ENCODE measurements at places on chromosomes 6 and 20.

- DNase-seq, result no peak
Measured at GRCh38 chr6:40472353-40472752, 114.8 kb downstream of the LRFN2 start.

DNA sequence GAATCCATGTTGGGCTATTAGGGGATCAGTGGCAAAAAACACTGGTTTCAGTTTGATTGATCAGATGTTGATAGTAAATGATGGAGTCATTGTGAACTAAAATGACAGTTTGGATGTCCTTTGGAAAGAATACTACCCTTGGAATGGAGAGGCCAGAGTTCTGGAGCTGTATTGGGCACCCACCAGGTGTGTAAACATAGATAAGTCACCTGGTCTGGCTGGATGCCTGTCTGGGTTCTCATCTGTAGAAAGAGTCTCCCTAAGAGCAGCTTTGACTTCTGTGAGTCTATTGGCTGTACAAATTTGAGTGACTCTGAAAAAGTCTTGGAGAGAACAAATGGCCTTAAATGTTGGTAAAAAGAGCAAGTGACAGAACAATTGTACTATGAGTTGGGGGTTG, 115.0 kb downstream of the SCP2D1 start:
- DNase-seq, result no peak

- DNase-seq, result no peak
Measured at GRCh38 chr6:67792996-67793395, 842.1 kb upstream of the ADGRB3 start.

- no peak for DNase-seq
Measured at GRCh38 chr6:133787859-133788505, 100.9 kb upstream of the TCF21 start.

DNA sequence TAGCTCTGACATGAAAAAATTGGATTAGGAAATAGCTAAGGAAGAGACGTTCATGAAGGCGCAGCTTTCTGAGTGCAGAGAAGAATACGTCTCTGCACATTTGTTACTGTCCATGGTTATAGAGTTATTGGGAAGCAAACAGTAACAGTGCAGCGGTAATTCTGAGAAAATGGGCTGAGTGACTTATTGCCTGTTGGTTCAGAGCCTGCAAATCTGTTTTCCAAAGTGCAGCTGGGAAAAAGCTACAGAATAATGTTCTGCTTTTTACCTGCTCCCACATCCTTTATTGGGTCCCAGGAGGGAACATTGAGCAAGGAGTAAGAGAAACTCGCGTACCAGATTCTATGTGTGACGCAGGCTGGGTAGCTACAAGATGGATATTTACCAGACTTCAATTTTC, 160.2 kb downstream of the BTBD3 start:
- no peak for DNase-seq

DNA sequence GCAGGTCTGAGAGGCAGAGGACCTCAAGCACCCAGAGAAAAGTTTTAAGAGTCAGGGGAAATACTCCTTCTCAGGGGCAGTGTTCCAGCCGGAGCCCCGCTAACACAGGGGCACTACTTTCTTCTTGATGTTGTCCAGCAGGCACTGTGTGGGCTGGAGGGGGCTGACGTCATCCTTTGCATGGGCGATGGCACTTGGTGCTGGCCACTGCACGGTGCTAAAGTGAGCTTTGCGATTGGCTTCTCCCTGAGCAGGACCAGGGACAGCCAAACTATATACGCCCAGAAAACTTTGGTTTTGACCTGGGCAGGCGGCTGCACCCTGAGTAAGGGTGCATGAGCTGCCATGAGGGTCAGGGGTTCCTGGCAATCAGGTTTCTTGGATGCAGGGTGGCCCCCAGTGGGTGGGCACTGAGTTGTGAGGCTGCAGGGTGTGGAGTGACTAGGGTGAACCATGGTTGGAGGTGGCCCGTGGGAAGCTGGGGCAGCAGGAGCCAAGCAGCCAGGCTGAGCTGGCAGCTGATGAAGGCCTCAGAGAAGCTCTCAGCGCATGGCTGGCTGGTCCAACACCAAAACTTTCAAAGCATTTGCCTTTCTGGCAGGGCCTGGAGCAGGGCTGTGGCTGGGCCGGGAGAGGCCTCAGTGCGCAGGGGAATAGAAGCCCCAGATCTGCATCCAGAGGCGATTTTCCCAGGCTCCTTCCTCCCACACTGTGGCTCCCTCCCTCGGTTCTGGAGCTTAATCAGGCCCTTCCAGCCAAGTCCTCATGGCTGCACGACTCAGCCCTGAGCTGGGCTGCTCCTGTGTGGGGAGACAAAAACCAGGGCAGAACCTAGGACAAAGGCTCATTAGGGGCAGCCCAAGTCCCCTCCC, 18.3 kb downstream of the MRPS18A start:
- DNase-seq, result no peak

- DNase-seq, result no peak
Measured at GRCh38 chr20:61499859-61500554, 247.9 kb downstream of the CDH4 start.

DNA sequence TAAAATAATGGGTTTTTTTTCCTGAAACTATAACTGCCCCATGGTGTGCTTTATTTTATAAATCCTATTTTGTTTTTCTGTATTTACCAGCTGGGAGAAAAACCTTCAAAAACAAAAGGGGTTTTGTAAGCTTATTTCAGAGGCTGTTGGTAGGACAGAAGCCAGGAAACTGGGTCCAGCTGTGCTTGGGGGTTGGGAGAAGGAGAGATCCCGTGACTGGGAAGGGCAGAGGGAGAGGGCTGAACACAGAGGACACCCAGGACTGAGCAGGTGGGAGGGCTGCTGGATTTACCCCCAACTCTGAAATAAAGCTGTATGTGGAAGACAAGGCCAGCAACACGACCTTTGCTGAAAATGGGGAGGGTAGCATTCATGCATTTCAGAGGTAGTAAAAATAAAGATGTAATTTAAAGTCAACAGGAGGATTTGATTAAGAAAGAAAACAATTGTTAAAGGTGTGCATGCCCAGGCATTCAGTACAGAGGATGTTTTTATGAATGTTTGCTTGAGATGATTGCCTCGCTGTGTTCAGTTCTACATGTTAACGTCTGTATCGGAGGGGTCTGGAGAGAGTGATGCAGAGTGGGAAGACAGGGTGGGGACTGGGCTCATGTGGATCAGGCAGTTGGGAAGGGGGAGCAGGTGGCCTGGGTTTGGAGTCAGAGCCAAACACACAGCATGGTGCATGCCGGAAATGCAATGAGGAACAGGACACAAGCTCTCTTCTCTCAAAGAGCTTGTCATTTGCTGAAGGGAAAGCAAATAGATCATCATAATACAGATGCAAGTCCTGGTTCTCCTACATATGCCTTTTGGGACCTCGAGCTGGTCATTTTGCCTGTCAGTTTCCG, 21.4 kb downstream of the ARFGEF3 start:
- no peak for DNase-seq

DNA sequence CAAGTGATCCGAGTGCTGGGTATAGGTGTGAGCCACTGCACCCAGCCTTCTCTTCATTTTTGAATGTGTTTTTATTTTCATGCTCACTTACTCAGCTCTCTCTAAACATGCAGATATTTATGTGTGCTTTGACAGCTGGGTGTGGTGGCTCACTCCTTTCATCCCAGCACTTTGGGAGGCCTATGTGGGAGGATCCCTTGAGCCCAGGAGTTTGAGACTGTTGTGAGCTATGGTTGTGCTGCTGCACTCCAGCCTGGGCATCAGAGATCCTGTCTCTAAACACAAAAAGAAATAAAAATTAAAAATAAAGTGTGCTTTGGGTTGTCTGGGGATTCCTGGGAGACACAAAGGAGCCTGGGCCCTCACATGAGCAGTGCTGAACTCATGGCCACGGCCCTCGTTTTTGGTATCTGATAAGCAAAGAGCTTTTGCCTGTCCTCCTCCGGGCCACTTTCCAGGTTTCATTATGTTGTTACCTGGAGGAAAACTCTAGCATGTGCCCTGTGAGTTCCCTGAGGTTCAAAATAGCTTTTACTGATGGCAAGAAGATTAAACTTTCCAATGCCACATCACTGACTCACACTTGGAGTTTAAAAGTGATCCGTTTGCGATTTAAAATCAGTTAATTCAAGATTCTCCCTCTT, 78.5 kb downstream of the CD164 start:
- DNase-seq, result no peak

GRCh38 chr6:138428944-138429598, 25.0 kb downstream of the HEBP2 start:
- peak; percentile 81 for DNase-seq

DNA sequence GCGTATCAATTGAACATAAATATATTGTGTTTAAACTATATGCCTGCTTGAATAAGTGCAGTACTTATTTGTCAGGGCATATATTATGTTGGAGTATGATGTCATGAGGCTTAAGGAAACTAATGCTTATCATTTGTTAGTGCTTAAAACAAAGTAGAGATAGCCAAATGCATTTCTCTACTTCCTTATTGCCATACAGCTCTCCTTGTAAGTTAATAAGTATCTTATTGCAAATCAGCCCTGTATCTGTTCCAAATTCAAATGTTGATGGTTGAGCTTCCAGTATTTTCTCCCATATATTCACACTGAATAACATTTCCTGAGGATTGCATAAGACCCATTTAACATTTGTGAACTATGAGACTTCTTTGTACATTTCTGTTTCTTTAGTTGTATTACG, 57.8 kb downstream of the CARMIL1 start:
- DNase-seq, result no peak

DNA sequence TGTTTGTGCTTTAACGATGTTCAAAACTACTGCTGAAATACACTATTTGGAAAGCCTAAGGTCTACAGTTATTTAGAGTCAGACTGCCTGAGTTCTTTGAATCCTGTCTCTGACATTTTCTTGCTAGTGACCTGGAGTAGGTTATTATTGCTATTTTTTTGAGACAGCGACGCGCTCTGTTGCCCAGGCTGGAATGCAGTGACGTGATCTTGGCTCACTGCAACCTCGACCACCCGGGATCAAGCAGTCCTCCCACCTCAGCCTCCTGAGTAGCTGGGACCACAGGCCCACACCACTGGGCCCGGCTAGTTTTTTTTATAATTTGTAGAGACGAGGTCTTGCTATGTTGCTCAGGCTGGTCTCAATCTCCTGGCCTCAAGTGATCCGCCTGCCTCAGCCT, 96.6 kb downstream of the TIAM2 start:
- DNase-seq, result no peak

DNA sequence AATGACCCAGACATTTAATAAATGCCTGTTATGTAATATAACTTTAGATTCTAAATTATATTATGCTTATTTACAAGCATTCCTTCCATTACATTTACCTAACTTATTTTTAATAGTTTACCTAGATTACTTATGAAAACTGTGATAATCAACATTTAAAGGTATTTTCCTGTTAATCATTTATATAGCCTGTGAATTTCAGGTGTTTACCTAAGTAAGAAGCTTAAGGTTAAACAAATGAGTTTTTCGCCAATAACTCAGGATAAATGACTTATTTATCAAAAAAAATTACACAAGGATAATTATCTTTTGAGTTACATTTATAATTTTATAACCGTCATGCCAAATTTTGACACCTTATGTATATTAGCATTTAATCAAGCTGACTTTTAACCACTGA, 35.5 kb downstream of the UBD start:
- DNase-seq, result no peak

DNA sequence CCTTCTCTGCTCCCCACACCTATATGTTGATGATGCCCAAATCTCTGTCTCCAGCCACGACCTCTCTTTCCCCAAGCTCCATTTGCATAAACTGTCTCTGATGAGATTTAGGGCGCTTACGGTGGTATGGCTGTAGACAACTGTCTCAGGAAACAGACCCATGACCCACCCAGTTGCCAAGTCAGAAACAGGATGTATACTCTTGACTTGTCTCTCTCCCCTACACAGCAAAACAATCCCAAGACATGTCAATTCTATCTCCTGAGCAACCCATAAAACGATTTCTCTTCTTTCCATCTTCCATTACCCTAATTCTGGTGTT, 13.9 kb downstream of the GNL1 start:
- DNase-seq, result no peak

- no peak for DNase-seq
Measured at GRCh38 chr6:145714731-145715130, 20.6 kb downstream of the EPM2A start.

- no peak for DNase-seq
Measured at GRCh38 chr6:36756786-36757185, 59.2 kb downstream of the RAB44 start.

GRCh38 chr6:74256781-74257180, 560.8 kb downstream of the CD109 start:
- DNase-seq, result no peak

GRCh38 chr6:34834789-34835518, 43.1 kb downstream of the BLTP3A start:
- peak; percentile 66 for DNase-seq

DNA sequence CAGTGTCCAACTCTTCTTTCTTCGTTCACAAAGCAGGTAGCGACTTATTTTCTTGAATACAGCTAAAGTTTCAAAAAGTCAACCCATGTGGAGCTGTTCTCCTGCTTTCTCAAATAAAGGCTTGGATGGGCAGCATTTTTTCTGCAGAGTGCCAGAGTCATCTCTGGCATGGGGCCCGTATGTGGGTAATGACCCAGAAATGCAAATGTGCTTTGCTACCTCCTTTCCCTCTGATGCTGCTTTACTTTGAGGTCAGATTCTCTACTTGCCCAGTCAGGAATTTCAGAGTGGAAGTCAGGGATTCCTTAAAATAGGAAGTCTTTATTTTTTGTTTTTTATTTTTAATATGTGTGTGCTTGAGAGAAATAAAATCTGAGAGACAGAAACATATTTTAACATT, 4.9 kb downstream of the NKAIN2 start:
- DNase-seq, result no peak

DNA sequence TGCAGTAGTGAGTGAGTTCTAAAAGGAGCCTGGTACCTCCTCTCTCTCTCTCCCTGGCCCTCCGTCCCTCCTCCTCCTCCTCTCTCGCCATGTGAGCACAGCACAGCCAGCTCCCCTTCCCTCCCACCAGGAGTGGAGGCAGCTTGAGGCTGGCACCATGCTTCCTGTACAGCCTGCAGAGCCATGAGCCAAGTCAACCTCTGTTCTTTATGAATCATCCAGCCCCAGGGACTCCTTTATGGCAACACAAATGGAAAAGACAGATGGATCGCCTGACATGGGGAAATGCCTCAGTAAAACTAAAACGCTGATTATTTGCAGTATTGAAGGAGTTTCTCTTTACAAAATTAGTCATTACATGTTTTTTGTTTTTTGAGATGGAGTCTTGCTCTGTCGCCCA, 233.7 kb upstream of the ARID1B start:
- no peak for DNase-seq

DNA sequence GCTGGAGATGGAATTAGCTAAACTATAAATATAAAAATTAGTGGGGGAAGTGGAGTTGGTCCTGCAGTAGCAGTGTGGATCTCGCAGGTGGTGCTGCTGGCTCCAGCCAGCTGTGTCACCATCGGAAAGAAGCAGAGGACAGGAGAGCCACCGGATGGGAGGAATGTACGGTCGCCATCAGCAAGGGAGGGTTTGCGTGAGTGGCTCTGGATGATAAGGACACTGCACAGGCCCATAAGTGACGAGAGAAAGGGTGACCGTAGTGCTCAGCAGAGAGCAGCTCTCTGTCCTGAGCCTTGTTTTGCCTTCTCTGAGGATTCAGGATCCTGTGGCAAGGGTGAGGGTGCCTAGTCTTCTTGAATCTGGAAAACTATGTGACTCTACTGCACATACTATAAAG, 378.7 kb downstream of the ZFAND3 start:
- DNase-seq, result no peak

GRCh38 chr6:152244998-152245630, 392.0 kb downstream of the SYNE1 start:
- DNase-seq, result peak; percentile 43

GRCh38 chr6:2449572-2449940, 204.2 kb upstream of the GMDS start:
- DNase-seq, result no peak

- DNase-seq, result no peak
Measured at GRCh38 chr20:56840716-56841261, 211.7 kb downstream of the TFAP2C start.

- DNase-seq, result peak; percentile 83
Measured at GRCh38 chr6:21594416-21595281, 1.1 kb downstream of the SOX4 start.
